Cardiac fibroblast (primary cell): ENCODE measurements at places on chromosomes 6 and 20.

- no peak for DNase-seq
These were observed 238.2 kb downstream of the GMDS start for GRCh38 chr6:2007165-2007564.

DNA sequence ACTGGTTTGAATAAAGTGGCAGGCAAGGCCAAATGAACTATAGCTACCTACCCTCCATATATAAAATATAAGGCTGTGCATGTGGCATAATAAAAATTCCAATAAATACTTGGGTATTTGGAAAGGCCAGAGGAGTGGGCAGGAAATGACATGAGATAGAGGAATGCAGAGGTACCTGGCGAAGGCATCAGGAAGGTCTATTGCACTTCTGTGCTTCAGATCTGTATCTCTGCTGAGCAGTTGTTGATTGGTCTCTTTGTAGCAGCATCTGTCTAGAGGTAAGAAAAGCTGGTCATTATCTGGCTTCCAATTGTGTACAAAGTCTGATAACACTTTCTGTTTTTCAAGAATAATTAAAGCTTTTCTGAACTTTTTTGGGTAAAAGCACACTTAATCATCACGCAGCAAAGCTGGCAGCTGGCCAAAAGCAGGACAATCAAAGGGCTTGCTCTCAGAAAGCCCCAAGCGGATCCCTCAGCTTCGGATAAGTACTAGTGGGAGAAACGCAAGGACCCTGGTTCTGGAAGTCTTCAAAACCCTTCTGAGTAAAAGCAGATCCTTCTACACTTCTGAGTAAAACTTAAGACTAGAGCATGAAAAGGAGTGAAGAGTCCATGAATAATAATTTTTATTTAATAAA, 120.1 kb upstream of the TCF21 start:
- DNase-seq: peak; percentile 77

GRCh38 chr20:11979306-11979990, 61.8 kb downstream of the BTBD3 start:
- DNase-seq: no peak

GRCh38 chr20:59672576-59672975, 68.2 kb downstream of the PHACTR3 start:
- no peak for DNase-seq

- DNase-seq: no peak
These were observed 203.0 kb downstream of the ZDHHC14 start for GRCh38 chr6:157584036-157584435.

- no peak for DNase-seq
These were observed 19.3 kb upstream of the EFCAB8 start for GRCh38 chr20:32839227-32839981.

DNA sequence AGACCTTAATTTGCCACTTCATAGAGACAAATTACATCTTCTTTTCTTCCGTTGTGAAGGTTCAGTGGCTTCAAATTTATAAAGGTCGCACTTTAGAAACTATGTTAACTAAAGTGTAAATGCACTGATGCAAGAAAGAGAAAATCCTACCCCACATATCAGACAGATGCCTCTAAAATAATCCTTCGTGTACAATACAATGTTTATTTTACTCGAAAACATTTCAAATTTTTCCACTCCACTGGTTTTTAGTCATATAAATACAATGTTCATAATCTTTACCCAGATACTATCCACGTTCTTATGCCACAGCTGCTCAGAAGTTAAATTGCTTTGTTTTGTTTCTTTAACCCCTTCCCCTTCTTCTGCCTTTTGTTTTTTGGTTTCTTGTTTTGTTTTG, 140.3 kb upstream of the LAMP5 start:
- no peak for DNase-seq

DNA sequence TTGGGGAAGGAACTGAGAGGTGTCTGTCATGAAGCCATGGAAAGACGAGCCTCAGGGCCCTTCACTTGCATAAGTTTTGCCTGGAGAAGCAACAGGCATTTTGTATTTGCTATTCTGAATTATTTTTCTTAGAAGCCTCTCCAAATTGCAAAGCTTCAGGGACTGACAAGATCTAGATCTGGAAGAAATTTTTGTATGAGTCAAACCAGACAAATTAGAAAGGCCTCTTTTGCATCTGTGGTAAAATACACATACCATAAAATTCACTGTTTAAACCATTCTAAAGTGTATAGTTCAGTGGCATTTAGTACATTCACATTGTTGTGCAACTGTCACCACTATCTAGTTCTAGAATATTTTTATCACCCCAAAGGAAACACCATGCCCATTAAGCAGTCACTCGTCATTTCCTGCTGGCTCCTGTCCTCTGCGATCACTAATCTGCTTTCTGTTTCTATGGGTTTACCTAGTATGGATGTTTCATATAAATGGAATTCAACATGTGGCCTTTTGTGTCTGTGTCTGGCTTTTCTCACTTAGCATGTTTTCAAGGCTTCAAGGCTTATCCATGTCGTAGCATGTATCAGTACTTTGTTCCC, 269.1 kb downstream of the PHF3 start:
- DNase-seq: peak; percentile 93

GRCh38 chr6:121522771-121523386, 87.4 kb downstream of the GJA1 start:
- peak; percentile 82 for DNase-seq

GRCh38 chr6:12060780-12061609, 48.9 kb downstream of the HIVEP1 start:
- peak; percentile 68 for DNase-seq

DNA sequence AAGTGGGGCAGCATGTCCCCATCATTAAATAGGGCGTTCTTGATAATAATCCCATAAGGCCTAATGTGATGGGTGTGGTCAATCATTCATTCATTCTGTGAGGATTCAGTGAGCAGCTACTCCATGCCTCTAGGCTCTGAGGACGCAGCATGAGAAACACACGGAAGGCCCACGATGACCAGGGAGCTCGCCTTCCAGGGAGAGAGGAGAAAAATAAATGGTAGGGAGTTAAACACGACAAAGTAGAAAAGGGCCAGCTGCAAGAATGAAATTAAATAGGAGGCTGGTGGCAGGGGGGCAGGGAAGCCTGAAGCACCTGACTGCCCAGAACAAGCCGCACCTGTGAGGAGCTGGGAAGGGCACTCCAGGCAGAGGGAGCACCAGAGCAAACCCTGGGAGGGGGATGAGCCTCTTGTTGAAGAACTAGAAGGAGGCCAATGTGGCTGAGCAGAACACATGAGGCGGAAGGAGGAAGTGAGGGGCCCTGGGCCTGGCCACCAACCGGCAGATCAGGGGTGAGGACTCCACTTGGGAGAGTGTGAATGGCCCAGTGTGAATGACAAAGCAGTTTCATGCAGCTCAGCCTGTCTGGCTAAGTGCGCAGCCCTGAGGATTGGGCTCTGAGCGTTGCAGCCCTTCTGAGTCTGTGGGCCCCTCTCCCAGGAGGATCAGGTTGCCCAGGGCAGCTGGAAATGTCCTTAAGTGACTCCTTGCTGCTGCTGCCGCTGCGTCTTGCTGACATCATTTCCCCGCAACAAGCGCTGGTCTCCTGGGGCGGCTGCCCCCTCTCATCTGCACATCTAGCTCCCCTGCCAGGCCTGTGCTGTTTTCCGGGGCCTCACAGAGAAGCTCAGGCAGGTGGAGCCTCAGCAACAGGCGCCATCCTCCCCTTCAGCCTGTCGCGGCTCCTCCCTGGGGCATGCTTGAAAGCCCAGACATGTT, 99.9 kb downstream of the CDH26 start:
- DNase-seq: peak; percentile 13

DNA sequence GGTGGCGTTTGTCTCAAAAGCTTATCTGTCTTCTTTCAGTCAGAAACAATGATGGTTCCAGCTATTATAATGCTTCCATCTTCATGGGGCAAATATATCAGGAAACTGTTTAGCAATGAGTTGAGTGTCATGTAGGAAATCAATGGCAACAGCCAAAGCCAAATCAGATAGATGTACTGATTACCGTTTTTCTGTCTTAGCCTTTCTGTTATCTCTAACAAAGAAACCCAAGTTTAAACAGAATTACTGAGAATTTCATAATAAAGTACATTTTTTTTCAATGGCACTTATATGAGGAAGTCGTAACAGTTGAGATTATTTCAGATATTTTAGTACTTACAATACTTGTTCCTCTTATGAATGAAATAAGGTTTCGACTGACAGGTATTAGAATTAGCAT, 1.2 kb downstream of the NOX3 start:
- no peak for DNase-seq

DNA sequence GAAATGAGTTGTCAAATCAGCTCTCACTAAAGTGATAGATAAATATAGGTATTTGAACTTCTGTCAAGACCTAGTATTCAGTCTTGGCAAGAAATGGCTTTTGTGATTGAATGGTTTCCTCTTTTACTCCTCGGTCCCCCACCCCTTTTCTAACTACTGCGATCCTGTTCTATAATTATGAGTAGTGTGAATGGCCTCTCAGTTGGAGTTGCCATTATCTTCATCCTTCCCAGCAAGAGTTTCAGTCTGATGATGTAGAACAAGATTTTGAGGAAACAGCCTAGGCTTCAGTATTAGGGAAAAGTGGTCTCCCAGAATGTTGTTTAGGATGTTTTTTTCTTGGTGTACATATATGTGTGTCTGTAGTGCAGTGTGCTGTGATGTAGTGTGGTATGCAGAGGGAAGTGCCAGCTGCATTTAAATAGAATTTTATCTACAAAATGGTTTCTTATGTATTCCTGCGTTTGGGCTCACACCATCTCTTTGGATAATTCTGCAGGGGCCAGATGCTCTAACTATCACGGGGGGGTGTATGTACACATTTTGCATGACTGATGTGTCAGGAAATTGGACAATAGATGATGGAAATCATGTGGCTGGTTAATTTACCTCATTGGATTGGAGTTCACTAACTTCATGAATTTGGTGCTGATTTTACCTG, 180.1 kb upstream of the MMS22L start:
- DNase-seq: no peak

DNA sequence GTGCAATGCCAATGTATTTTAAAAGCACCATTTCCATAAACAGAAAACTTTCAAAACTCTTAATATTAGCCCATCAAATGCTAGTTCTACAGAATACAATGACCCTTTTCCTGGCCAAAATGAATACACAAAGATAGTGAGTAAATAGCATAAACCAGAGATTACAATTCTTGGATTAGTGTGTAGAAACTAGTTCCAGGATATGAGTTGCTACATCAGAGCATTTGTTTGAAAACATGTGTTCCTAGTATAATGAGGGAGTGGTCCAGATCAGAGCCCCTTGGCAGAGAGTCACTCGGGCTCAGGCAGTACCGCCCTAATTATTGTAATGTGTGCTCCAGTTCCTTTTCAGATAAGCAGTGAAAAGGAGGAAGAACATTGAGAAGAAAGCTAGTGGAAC, 63.7 kb upstream of the COL21A1 start:
- DNase-seq: peak; percentile 80

DNA sequence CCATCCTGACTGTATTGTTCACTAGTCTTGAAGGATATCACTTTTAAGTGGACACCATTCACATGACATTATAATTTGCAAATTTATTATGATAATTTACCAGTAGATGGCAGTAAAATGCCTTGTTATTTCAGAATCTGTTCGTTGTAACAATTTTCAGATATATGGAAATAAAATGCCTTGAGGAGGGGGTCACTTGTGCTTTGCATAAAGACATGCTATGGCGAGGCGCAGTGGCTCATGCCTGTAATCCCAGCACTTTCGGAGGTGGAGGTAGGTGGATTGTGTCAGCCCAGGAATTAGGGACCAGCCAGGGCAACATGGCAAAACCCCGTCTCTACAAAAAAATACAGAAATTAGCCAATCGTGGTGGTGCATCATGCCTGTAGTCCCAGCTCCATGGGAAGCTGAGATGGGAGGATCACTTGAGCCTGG, 9.0 kb upstream of the NCOA6 start:
- peak; percentile 54 for DNase-seq

- DNase-seq: no peak
These were observed 13.6 kb downstream of the FGD2 start for GRCh38 chr6:37019065-37019450.

GRCh38 chr6:63154535-63154934, 56.7 kb upstream of the FKBP1C start:
- DNase-seq: no peak

GRCh38 chr6:12233693-12234571, 56.2 kb upstream of the EDN1 start:
- peak; percentile 87 for DNase-seq
